NCI-H748 treated with DMSO at 0.1 percent for 48 hours (cell line): ENCODE measurements at places on chromosomes 1 and 21.

- DNase-seq, result no peak
Observed at GRCh38 chr1:239418681-239419080, 32.3 kb downstream of the CHRM3 start.

DNA sequence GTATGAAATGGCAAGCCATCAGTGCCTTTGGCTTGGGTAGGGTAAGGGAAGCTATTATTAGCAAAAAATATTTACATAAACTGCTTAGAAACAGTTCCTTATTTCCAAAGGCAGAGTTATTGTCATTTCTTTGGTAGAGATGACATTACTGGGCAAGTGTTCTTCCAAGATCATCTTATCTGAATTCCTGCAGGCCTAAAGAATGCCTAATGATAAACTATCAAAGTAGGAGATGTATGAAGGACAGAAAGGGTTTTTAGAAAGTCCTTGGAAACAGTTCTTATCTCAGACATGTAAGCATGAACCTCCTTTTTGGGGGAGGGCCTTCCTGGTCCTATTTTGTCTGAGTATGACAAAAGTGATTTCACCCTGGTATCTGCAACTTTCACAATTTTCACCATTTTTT lies 5.1 kb upstream of the FRRS1 start:
- DNase-seq, result no peak

DNA sequence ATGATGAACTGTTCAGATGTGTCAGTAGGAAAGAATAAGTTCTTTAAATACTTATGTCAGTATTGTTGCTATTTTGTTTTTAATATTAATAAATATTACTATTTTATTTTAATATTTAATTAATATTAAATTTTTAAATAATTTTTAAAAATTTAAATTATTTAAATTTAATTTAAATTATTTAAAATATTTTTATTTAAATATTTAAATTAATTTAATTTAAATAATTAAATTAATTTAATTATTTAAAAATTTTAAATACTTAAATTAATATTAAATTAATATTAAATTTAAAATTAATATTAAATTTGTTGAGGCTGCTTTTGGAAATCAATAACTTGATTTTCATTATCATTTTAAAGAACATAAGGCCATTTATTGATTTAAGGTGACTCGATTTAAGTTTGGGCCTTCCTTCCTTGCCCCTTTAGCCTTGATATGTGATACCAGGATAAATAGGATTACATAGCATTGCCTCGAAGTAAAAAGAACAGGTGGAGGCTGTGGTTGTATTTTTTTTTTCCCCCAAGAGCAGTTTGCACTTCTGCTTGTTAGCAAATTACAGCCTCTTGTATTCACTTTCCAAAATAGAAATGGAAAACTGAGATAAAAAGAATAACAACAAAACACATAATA lies 915.2 kb downstream of the TTLL7 start:
- no peak for DNase-seq

DNA sequence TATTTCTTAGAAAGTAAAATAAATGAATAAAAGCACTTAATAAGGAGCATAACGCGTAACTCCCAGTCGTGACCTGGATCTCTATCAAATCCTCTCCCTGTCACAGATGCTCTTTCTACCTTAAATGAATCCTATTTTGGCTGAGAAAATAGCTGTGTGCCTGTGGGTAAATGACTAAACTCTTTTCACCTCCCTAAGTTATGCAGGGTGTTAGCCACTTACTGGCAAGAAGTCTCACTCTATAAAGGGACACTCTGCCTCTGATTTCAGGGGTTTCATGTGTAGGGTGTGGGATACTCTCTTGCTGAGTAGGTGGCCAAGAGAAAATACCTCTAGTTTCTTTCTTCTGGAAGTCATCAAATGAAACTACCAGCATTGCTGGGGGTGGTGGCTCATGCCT lies 24.3 kb upstream of the PPP1R15B start:
- DNase-seq, result no peak

- no peak for DNase-seq
Observed at GRCh38 chr1:42689912-42690311, 7.7 kb downstream of the YBX1 start.

DNA sequence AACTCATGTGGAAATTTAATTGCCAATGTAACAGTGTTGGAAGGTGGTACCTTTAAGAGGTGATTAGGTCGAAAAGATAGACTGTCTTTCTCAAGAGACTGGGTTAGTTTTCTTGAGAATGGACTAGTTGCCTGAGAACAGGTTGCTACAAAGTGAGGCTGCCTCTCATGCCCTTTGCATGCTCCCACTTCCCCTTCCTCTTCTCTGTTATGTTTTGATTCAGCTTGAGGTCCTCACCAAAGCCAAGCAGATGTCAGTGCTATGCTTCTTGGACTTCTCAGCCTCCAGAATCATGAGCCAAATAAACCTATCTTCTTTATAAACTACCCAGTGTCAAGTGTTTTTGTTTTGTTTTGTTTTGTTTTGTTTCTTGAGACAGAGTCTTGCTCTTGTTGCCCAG lies 187.0 kb upstream of the RUNX1 start:
- DNase-seq, result no peak

- no peak for DNase-seq
Observed at GRCh38 chr1:162035241-162035640, 11.6 kb upstream of the OLFML2B start.

- DNase-seq, result no peak
Observed at GRCh38 chr1:26161415-26162219, 2.7 kb downstream of the FAM110D start.

DNA sequence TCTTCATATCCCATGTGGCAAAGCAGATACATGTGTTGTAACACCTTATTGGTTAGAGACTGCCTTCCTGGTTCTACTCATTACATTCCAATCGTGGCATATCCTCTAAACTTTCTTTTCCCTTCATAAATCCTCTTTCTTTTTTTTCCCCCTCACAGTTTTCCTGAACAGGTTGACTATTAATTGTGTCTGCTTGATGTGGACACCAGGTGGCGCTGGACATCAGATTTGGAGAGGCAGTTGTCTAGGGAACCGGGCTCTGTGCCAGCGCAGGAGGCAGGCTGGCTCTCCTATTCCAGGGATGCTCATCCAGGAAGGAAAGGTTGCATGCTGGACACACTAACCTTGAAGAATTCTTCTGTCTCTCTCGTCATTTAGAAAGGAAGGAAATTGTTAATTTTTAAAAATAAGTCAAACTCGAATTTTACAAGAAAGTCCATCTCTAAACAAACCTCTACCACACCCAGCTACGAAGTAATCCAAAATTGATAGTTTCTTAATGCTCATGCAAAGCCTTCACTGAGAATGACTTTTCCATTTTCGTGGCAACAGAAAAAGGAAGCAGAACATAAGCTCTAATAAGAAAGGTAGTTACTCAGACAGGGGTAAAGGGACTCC lies 59.4 kb upstream of the ASB17 start:
- peak; percentile 87 for DNase-seq

DNA sequence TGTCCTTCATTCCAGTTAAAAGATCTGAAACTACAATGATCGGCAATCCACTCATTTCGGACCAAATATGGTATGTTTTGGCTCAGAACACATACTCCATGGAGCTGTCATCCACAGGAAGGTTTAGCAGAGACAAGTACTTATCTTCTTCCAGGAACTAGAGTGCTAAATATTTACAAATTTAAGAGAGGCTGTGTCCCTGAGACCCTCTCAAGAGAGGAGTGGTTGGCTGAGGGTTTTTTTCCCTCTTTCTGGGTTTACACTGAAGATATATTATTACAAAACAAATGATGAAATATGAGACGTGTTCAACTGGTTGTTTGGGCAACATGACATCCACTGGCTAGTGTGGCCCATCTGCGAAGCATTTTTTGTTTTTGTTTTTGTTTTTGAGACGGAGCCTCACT lies 25.9 kb upstream of the NID1 start:
- DNase-seq, result peak; percentile 11

DNA sequence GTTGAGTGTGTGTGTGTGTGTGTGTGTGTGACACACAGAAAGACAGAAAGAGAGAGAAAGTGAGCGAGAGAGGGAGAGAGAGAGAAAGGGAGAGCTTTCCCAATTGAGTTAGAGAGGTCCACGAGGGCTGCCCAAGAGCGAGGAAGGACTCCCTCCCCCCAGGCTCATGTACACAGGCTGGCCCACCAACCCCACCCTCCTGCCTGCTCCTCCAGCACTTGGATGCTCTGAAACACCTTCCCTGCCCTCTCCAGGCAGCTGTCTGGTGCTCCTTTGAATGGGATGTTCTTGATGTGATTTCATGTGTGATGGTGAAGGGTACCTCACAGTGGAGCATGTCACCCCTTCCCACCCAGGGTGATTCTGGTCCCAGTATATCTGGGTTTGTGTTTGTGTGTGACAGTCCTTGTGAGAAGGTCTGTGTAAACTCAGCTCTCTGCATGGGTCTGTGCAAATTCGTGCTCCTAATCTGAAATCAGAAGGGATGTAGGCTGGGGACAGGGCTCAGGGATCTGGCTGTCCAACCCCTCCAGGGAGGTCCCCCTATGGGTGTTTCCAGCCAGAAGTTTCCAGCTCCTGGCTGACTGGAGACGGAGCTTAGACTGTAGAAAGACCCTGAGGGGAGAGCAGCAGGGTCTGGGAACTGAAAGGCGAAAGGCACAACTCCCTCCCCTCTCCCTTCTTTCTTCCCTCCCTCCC lies 6.8 kb upstream of the PEAR1 start:
- DNase-seq, result no peak

DNA sequence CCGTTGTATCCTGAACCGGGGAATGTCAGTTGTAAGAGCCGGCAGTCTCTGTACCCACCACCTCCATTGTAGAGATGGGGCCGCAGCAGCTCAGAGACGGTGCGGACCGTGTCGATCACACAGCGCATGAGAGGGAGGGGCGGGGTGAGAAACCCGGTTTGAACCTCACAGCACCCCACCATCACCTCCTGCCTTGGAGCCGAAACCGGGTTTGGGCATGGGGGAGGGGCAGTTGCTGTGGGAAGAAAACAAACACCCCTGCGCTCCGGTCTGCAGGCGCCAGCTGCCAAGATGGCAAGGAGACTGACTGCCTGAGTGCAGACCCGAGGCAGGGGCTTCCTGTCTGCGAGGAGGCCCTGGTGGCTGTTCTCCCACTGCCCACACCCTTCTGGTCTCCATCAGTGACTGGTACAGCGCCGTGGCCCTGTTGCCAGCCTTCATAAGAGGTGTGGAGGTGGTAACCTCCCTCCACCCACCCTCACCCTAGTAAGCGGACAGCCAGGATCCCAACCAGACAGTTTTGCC lies 69.2 kb upstream of the SSBP3 start:
- DNase-seq, result no peak

DNA sequence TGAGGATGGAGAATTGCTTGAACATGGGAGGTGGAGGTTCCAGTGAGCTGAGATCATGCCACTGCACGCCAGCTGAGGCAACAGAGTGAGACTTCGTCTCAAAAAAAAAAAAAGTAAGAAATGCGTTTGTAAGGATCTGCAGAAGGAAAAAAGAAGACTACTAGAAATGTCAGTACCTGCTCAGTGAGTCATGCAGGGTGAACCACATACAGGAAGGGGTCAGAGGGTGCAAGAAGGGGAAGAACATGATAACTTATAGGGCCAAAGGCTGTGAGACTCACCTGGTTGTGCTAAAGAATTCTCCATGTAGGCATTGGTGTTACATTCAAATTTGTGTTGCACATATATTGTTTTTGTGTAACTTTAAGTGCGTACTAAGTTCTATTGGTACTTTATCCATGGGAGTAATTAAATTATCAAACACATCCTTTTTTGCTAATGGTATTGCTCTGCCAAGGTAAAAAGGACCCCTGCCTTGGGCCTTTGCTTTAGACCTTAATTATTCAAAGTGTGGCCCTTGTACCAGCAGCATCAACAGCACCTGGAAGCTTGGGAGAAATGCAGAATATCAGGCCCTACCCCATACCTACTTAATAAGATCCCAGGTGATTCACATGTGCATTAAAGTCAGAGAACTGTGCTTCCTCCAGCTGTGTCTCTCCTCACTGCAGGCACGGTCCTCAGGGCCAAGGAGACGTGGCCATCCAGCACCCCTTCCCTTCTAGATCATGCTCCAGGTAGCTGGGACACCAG lies 96.4 kb upstream of the PPP2R5A start:
- DNase-seq, result no peak
